ENCODE measurements at places on chromosomes 12 and 14.

- no peak for DNase-seq
These were observed 18.1 kb downstream of the FAM186B start for GRCh38 chr12:49587174-49587908.

GRCh38 chr14:89702876-89703200 lies 251.7 kb downstream of the EFCAB11 start:
- DNase-seq: no peak

DNA sequence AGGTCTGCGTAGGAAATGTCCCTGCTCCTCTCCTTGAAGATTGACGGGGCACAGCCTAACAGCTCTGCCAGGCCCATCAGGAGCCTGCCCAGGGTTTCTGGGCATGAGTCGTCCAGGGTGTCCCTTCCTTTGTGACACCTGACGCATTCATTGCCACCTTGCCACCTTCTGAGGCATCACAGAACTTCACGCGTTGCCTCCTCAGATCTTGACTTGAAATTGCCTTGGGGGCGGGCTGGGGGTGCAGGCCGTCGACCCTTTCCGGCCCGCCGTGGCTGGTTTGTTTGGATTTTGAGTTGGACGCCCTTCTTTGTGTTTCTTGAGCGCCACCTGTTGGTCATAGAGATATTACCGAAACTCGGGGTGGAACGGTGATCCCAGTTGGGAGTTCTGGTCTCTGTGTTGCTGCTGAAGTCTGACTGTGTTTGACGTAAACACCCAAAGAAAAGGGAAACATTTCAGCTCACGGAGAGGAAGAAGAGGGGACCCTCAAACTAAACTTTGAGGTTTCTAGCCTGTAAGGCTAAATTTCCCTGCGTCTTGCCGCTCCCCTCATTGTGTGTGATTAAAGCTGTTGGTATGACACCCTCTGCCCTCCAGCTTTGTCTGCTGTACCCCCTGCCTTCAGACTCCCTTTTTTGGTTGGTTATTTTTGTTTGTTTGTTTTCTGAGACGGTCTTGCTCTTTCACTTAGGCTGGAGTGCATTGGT lies 44.6 kb downstream of the MLXIP start:
- DNase-seq: peak; percentile 63

GRCh38 chr12:106634206-106634605 lies 51.4 kb downstream of the RFX4 start:
- no peak for DNase-seq

GRCh38 chr14:35395283-35395682 lies 9.3 kb downstream of the NFKBIA start:
- DNase-seq: no peak

DNA sequence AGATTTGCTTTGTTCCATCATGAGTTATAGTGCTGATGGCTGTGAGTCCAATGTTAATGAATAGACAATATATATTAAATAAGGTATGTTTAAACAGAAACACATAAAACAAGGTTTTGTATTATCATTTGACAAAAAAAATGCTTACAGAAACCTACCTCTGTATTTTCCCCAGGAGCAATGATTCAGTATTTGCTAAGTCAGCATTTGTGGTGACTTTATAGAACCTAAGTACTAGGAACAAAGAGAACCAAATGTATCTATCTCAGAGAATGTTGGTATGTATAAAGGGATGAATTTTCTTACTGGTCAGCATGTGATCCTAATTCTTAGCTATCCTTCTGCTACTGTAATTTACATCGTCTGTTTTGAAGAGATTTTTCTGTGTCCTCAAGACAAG lies 421.5 kb upstream of the SEL1L start:
- DNase-seq: no peak

DNA sequence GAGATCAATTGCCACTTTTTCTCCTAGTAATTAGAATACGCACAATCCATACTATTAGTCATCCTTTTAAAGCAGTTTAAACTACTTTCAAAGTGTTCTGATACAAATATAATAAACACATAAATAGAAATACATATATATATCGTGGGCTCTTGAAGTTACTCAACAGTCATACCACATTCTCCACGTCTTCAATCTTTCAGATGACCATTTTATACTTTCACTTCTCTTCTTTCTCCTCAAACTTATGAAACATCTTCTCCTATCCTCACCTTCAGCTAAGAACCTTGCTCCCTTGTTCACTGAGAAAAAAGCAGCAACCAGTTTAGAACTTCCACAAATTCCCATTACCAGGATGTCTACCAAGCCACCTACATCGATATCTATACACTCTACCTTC lies 19.2 kb downstream of the CEP290 start:
- DNase-seq: no peak

GRCh38 chr14:20184181-20184580 lies 6.5 kb upstream of the OR11G2 start:
- no peak for DNase-seq

DNA sequence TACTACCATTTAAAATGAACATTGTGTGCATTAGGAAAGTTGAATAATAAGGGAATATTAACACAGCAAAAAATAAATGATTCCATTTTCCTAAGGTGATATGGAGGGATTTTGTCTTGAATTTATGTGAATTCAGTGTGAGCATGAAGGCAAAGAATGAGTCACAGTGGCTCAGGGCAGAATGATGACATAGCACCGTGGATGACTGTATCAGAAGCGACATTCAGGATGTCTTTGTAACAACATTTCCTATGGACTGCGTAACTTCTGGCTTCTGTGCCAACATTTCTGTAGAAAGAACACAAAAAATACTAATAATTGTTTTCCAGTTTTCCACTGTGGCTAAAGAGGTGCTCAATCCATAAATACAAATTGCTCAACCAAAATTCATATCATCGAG lies 54.6 kb downstream of the TTC8 start:
- no peak for DNase-seq

- DNase-seq: no peak
These were observed 50.0 kb upstream of the TCL1A start for GRCh38 chr14:95763875-95764274.

- no peak for DNase-seq
These were observed 24.4 kb downstream of the JAG2 start for GRCh38 chr14:105144026-105144665.

DNA sequence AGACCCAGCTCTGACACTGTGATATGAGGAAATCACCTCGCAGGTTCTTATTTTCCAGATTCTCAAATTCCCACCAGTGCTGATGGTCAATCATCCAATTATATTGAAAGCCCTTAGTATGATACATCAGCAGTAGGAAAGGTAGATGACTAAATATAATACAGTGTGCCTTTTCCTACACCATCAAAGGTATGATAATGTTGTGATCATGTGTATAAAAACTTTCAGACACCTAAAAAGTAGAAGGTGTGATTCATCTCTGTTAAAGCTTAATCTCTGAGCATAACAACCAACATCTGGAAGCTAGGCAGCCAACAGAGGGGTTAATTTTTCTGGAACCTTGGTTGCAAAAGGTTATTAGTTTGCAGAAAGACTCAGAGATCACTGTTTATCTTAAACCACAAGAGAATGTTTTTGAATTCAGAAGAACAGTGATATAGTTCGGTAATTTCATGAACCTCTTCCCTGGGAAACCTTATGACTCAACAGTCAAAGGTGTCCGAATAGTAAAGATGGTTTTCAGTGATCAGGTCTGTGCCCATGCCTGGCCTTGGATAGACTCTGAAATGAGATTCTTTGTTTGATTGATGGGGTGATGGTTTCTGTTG lies 122.5 kb downstream of the ETV6 start:
- no peak for DNase-seq

- no peak for DNase-seq
These were observed 33.0 kb downstream of the SCFD1 start for GRCh38 chr14:30655124-30655523.
